ENCODE measurements at places on chromosomes 3 and 15.
A peak's percentile ranks its signal among the peaks of the same experiment; 100 is the strongest.

- no peak for DNase-seq
Observed at GRCh38 chr15:101194546-101195125, 57.2 kb downstream of the CHSY1 start.

- DNase-seq: no peak
Observed at GRCh38 chr3:55198554-55198953, 270.7 kb upstream of the LRTM1 start.

DNA sequence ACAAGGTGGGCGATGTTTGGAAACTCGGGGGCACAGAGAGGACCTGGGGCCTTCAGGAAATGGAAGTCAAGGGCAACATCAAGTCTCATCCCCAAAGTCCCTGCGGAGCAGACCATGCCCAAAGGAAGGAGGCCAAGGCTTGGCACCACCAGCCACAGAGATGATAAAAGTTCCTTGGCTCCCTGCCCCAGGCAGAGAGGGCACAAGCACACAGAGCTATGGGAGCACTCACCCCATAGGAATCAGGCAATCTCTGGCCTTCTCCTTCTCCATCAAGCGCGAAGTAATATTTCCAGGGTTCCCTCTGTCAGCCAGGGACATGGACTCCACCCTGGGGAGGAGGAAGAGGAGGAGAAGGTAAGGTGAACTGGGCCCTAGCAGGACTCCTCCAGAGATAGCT is 7.9 kb downstream of the ACAA1 start:
- DNase-seq: no peak

DNA sequence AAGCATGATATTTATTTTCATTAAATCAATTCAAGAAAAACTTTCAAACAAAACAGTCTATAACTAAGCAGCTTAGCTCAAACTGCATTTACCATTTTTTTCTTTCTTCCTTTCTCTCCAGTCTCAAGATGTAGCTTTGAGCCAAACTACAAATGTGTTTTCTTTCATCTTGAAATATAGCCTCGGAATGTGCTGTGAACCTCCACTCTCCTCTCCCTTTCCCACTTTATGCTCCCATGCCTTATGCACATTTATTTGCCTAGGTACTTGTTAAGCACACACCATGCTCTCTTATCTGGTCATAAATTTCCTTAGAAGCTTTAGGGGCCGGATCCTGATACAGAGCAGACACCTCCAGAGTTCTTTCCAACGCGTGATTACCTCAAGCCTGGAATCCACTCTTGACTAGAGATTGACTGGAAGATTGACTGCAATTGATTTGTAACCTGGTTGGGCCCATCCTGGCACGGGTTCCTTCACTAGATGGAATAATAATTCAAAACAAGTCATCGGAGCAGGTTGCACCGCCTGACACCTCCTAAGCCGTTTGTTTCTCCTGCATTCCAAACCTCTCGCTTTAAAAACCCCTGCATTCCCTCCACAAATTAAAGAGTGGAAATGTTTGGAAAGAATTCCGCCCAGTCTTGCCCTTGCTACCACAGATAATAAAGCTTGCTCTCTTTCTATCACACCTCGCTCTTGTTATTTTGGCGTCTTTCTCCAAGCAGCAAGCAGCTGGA is 344.7 kb downstream of the CHL1 start:
- no peak for DNase-seq

DNA sequence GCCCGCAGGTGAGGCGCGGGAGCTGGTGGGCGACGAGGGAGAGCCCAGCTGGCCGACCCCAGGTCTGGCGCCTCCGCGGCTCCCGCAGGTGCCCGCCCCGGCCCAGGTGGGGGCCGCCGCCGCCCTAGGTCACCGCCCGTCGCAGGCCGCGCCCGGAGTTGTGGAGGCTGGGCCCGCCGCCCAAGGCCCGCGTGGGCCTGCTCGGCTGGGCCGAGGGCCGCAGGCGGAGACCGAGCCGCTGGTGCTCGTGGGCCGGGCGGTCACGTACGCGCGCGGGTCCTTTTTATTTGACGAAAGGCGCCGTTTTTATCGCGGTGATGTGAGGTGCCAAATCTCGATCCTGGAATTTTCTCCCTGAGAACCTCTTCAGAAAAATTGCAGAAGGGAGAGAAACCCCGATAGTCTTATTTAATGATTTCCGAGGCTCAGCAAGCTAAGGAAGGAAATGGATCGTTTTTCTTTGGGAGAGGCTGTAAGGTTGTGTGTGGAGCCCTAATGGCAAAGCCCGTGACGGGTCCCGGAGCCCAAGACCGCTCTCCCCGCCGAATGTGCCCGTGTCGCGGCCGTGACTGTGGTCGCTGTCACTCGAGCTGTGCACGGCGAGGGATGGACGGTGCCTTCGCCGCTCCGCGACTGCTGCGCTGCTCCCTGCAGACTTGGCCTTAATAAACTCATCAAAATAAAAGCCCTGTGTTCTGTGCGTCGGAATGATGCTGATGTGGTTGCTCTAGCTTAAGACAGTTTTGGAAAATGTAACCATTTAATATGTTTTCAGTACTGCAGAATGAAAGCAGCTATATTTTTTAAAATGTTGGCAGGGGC is 612 bp downstream of the APPL1 start:
- no peak for DNase-seq

DNA sequence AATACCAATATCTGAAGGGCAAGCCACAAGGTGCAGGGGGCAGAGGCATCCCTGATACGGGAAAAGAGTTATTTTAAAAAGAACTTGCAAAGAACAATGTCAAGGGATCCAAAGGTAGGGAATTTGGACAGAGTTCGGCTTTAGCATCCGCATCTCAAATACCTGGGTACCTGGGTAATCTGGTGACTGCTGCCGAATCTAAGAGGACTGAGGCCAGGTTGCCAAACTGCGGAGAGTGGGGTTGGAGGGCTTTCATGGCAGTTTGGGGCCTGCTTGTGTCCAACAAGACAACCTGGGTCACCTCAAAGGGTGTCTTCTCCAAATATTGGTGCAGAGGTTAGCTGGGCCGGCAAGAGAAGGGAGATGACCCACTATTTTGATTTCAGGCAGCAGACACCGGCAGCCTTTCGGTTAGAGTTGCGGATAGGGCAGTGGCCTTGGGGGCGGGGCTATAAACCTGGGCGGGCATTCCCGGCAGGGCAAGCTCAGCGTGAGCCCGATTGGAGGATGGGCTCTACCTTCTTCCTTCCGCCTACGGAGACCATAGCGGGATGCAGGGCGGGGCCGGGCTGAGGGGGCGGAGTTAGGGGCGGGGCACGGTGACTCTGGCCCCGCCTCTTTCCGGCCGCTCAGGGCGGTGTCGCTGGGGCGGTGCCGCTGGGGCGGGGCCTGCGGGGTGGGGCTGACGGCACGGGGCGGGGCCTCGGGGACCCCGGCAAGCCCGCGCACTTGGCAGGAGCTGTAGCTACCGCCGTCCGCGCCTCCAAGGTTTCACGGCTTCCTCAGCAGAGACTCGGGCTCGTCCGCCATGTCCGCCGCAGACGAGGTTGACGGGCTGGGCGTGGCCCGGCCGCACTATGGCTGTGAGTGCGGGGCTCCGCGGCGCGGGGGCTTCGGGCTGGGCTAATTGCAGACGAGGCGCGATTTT is at the start of gene IQGAP1:
TSS of gene IQGAP1 (plus strand) at position 709 of the 928 bp plus-strand sequence. CDS start at position 809, 100 bp downstream.
- peak; percentile 98 for DNase-seq

- DNase-seq: no peak
Observed at GRCh38 chr3:171840811-171841619, 2.1 kb upstream of the TMEM212 start.

DNA sequence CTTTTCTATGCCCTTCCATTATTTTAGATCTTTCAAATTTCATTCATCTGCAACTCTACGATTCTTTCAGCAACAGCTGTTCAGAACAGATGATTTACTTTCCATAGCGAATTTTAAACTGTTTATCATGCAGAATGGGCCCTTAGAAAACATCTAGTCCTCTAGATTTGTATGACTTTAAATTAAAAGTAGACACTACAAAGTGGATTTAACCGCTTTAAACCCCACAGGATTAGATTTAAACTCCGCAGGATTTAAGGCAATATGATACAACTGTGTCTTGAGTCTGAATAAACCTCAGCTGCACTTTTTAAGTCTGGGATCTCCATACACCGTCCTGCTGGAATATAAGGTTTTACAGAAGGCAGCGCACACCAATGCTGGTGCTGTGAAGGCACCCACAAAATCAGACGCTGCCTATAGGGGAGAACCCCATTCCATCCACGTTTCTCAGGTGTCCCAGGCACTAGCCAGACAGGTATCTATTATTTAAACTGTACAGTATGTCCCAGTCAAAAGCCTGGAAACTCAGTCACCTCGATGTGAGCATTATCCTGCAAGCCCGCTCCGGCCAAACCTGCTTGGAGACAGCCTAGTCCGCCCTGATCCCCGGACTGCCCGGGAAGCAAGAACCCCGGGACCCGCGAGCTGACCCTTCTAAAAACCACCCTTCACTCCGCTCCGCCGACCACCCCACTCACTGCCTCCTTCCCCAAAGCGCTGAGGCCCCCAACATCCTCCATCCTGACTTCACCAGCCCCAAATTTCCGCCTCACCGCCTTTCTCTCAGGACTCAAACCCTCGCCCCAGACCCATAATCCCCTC is 768 bp downstream of the ANO10 start:
- no peak for DNase-seq

DNA sequence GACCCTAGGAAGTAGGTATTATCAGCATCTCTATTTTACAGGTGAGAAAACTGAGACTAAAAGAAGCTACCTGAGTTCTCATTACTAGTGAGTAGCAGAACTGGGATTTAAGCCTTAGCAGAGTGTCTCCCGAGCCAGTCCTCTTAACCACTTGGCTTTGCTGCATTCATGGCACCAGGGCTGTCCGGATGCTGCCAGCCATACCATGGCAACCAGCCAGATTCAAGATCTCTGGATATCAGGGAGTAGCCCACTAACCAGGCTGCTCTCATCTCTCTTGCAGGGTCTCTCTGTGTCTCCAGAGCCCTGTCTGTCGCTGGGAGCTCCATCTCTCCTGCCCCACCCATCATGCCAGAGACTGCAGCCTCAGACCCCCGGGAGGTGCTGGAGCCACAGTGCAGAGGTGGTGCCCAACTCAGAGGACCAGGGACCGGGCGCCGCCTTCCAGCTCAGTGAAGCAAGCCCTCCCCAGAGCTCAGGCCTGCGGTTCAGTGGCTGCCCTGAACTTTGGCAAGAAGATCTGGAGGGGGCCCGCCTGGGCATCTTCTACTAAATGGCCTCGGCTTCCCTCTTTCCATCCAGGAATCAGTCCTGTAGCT is 1.7 kb downstream of the MESP2 start:
- no peak for DNase-seq

Data from stimulated activated CD8-positive, alpha-beta memory T cell treated with anti-CD3 and anti-CD28 coated beads, Interleukin-7, amount 100 ng/mL, for 48 hours (primary cell).